Uterine smooth muscle cell (primary cell): ENCODE measurements at places on chromosomes 2 and 18. TPM values are rescaled to one million over a fixed set of nuclear protein-coding genes. Genes with fewer than 3 reads are reported as not detected.

FLACC1 gene
- 1.4 and 2.0 TPM in 2 replicates for total RNA-seq

CFC1 gene
- total RNA-seq, result not detected in 2 replicates

ESPNL gene
- total RNA-seq, result 4.5 and 9.2 TPM in 2 replicates

TFCP2L1 gene
- under 0.01 TPM in 2 replicates for total RNA-seq

IL18RAP gene
- not detected in 2 replicates for total RNA-seq

FOXI3 gene
- not detected in 2 replicates for total RNA-seq

COPS9 gene
- total RNA-seq, result 34.6 and 40.6 TPM in 2 replicates

PRKAG3 gene
- total RNA-seq, result not detected in 2 replicates

CYP27A1 gene
- total RNA-seq, result 12.7 and 25.1 TPM in 2 replicates

MLPH gene
- total RNA-seq, result 29.1 and 110 TPM in 2 replicates

TNFAIP6 gene
- 67.4 and 190 TPM in 2 replicates for total RNA-seq

SPC25 gene
- 2.6 and 15.2 TPM in 2 replicates for total RNA-seq

CHRNG gene
- total RNA-seq, result not detected in 2 replicates

OTX1 gene
- 0.25 TPM in 1 of 2 replicates, not detected in the other for total RNA-seq

ABCG5 gene
- total RNA-seq, result not detected in 2 replicates

MC2R gene
- not detected in 2 replicates for total RNA-seq

STAT4 gene
- total RNA-seq, result 0.25 and 0.55 TPM in 2 replicates

ASPRV1 gene
- total RNA-seq, result 0.11 and 0.12 TPM in 2 replicates

GPR35 gene
- 0.55 and 0.87 TPM in 2 replicates for total RNA-seq

RBMS1 gene
- 61.0 and 62.0 TPM in 2 replicates for total RNA-seq

KHK gene
- 1.2 and 3.1 TPM in 2 replicates for total RNA-seq

FOXD4L1 gene
- total RNA-seq, result 0.12 TPM in 1 of 2 replicates, not detected in the other

SMYD5 gene
- total RNA-seq, result 21.2 and 27.9 TPM in 2 replicates

REEP1 gene
- total RNA-seq, result 0.11 and 0.12 TPM in 2 replicates

CLEC4F gene
- total RNA-seq, result not detected in 2 replicates

NCKAP5 gene
- 0.55 and 1.6 TPM in 2 replicates for total RNA-seq

AP1S3 gene
- total RNA-seq, result 6.0 and 10.2 TPM in 2 replicates

OTOS gene
- total RNA-seq, result not detected in 2 replicates

CNGA3 gene
- not detected in 2 replicates for total RNA-seq

MEP1B gene
- total RNA-seq, result not detected in 2 replicates

NLRC4 gene
- not detected in 2 replicates for total RNA-seq

GCKR gene
- 0.12 and 0.22 TPM in 2 replicates for total RNA-seq

CNDP2 gene
- total RNA-seq, result 123 and 129 TPM in 2 replicates

OBSL1 gene
- total RNA-seq, result 47.6 and 70.9 TPM in 2 replicates

LCT gene
- total RNA-seq, result under 0.01 TPM in 2 replicates

ATOH8 gene
- 4.5 and 5.1 TPM in 2 replicates for total RNA-seq

KIAA2012 gene
- total RNA-seq, result not detected in 2 replicates

ZNF514 gene
- 14.8 and 16.0 TPM in 2 replicates for total RNA-seq

IL36G gene
- total RNA-seq, result not detected in 2 replicates

C1QL2 gene
- total RNA-seq, result not detected in 2 replicates

SH2D6 gene
- total RNA-seq, result 0.89 and 1.4 TPM in 2 replicates

ALLC gene
- 0.25 TPM in 1 of 2 replicates, not detected in the other for total RNA-seq

ITPRIPL1 gene
- total RNA-seq, result 5.1 and 5.9 TPM in 2 replicates

KATNAL2 gene
- 1.9 and 3.1 TPM in 2 replicates for total RNA-seq
